ENCODE measurements at places on chromosomes 5 and 9.

DNA sequence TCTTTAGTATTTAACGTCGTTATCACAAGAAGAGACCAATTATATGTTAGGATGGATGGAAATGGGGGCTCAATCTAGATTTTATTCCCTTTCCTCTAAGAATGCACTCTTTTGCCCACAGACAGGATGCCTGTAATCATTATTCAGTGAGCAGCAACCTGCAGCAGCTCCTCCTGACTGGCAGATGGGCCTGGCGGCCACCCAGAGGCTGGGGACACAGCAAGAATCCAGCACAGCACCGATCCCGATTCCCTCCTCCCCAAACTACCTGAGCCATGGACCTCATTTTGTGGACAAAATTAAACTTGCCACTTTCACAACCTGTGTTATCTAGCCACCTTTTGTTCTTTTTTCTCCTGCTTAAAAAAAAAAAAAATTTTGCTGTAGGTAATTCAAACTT is 101.0 kb downstream of the USP20 start:
- no peak for DNase-seq

GRCh38 chr9:96612966-96613589 is 6.6 kb downstream of the CDC14B start:
- no peak for DNase-seq

DNA sequence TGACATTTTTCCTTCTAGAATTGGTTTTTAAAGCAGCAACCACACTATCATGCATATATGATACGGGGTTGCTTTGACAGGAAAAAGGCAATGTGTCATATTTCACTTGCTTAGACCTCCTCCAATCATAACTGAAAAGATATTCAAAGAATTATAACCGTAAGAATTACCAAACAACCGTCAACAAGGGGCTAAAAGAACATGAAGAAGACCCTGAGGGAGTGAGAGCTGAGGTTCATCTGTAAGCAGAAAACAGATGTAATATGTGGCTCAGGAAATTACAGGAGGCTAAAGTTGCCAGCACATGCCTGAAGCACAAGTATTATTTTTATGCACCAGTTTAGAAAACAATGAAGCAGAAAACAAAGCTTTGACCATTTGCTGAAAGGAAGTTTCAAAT is 78.9 kb downstream of the APBA1 start:
- DNase-seq, result no peak

GRCh38 chr5:13708906-13709305 is 235.6 kb downstream of the DNAH5 start:
- no peak for DNase-seq

- no peak for DNase-seq
Measured at GRCh38 chr9:129542741-129543140, 78.2 kb downstream of the C9orf50 start.

DNA sequence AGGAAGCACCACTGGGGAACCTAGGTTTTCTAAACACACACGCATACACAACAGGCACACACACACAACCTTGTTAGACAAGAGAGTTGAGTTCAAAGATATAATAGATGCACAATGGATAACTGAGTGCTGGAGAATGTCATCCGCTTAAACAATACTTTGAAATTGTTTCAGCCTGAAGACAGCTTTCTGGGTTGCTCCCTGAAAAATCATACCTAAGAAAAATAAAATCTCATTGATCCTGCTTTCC is 126.1 kb downstream of the TMEM161B start:
- no peak for DNase-seq

Data from NCI-H1092 treated with DMSO at 0.1 percent for 48 hours (cell line).